ENCODE measurements at places on chromosomes 3 and 15.

GRCh38 chr15:31339558-31339895 is 12.9 kb downstream of the KLF13 start:
- no peak for DNase-seq

DNA sequence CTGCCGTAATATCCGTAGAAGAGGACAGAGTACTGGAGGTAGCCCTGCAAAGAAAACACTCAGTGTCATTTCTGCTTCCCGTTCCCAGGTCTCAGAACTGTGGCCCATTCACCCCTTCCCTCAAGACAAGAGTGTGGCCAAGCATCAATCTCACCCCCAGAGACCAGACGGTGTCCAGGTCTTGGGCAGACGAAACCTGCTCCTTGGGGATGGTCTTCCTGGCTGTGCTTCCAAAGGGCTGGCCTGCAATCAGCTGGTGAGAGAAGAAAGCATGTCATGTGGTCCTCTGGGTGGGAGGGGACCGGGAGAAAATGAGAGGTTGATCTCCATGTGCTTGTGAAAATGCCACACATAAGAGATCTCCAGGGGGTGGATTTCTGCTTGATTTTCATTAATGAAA is 15.8 kb downstream of the TMC3 start:
- no peak for DNase-seq

GRCh38 chr3:66140106-66140505 is 80.7 kb upstream of the SLC25A26 start:
- DNase-seq = no peak

DNA sequence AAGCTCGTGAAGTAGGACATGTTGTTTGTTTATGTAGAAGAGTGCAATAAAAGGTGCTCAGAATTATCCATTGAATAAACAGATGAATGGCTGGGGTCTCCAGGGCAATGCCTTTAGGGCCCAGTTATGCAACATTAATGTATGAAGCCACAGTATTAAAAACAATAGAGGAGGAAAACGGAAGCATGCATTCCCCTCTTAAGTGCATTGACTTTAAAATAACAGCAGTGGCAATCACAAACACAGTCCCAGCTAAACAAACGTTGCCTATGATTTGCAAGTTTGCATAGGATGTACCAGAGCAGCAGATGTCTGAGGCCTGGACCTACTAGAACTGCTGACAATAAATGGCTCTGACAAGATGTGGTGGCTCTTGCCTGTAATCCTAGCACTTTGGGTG is 60.6 kb upstream of the GCNT3 start:
- no peak for DNase-seq

DNA sequence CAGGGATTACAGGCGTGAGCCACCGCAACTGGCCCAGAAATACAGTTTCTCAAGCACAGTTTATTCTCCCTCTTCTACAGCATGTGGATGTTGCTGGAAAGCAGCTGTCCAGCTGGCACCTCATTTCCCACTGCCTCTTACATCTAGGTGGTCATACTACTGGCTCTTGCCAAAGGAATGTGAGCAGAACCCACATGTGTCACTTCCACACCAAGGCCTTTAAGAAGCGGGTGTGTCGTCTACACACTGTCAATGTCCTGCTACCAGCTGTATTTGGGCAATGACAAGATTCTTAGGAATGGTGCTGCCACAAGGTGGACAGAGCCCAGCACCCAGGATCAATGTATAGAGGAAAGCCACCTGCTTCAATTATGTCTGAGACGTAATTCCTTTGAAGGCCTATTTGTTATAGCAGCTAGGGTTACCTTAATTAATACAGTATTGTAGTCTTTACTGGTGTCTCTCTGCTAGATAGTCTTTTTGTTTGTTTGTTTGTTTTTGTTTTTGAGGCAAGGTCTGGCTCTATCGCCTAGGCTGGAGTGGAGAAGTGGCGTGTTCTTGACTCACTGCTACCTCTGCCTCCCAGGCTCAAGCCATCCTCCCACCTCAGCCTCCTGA is 15.1 kb upstream of the RAB7A start:
- no peak for DNase-seq

DNA sequence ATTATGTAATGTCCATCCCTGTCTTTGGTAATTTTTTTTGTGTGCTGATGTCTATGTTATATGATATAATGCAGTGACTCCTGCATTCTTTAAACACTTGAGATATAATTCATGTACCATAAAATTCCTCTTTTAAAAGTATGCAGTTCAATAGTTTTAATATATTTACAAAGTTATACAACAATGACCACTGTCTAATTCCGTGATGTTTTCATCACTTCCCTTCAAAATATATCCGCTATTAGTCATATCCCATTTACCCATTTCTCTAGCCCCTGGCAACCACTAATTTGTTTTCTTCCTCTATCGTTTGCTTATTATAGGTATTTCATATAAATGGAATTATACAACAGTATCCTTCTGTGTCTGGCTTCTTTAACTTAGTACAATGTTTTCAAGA is 64.9 kb upstream of the SUCLG2 start:
- DNase-seq = peak; percentile 6

- no peak for DNase-seq
Measured at GRCh38 chr15:63499611-63500010, 4.8 kb upstream of the USP3 start.

- peak; percentile 46 for DNase-seq
Measured at GRCh38 chr3:187210545-187211327, 13.4 kb downstream of the RTP1 start.

- no peak for DNase-seq
Measured at GRCh38 chr15:62052713-62053112, 7.5 kb downstream of the VPS13C start.

- no peak for DNase-seq
Measured at GRCh38 chr15:94075349-94075748, 156.0 kb upstream of the MCTP2 start.

DNA sequence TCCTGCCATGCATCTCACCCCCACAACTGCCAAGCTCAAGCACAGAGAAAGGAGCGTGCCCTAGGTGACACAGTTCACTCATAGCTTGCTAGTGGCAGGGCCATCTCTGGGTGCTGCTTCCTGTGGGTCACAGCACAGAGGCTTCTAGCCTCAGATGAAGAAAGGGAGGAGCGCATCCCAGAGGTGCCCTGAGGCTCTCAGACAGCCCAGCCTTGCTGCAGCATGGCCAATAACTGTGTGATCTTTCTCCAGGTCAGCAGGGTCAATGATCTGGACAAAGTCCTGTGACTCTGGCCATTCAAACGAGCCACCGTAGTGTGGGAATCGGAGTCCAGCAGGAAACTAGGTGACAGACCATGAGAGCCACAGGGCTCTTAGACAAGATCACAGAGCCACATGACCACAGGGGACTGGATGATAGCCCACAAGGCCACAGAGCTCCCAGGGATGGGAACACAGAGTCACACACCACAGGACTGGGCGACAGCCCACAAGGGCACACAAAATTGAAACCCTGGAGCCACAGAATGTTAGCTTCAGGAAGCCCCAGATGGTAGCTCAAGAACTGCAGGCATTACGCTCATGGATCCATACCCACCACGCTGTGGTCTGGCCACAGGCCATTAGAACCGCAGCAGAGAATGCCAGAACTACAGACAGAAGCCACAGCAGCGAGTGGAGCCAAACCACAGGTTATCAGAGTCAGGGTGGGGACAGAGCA is 25.9 kb upstream of the GRIP2 start:
- peak; percentile 39 for DNase-seq

- DNase-seq = no peak
Measured at GRCh38 chr15:43104426-43104825, 1.4 kb downstream of the UBR1 start.

DNA sequence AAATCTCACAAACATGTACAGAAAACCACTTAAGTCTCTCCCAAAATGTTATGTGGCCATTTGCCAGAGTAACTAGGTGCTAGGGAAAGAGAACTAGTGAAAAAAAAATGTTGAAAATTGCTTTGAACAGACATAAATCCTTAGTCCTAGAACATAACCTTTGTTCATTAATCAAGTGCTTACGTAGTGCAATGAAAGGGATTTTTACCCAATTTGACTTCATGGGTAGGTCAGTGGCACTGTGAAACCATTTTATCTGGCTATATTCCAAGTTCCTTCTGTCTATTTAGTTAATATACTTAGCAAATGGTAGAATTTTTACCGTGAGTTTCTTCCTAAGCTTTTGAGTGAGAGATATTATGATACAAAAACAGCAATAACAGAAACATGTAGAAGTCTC is 209.4 kb downstream of the DIPK2A start:
- no peak for DNase-seq

- peak; percentile 14 for DNase-seq
Measured at GRCh38 chr3:155211266-155211665, 82.2 kb downstream of the STRIT1 start.
